ENCODE measurements at places on chromosomes 3 and 15.

DNA sequence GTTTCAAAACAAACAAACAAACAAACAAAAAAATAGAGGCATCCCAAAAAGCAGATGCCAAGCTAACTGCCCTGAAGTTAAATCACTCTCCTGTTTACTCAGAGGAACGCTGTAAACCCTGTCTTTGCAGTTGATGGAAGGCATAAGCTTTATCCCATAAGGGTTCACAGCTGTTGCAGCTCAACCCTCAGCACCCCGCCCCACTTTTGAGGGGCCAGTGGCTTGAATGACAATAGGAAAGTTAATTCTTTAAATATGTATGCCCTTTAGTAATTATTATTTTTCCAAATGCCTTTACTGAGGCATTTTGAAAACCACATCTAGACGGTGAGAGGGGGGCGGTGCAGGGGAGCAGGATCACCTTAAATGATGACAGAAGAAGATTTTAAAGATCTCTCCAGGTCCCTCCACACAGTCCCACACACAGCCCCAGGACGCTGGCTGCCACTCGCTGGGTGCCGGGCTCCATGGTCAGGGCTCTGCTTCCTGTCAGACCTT is 272.1 kb downstream of the FAM43A start:
- no peak for DNase-seq

DNA sequence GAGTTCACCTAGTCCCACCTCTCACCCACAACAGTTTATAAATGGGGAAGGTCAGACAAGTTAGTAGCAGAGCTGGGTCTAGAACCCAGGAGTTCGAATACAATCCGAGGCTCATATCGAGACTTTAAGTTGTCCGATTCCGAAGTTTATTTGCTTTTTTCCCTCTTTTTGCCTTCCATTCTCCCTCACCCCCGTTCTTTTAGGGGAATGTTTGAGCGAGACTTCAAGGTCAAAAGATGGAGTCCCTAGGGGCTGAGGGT is 7.3 kb downstream of the BCL6 start:
- no peak for DNase-seq

DNA sequence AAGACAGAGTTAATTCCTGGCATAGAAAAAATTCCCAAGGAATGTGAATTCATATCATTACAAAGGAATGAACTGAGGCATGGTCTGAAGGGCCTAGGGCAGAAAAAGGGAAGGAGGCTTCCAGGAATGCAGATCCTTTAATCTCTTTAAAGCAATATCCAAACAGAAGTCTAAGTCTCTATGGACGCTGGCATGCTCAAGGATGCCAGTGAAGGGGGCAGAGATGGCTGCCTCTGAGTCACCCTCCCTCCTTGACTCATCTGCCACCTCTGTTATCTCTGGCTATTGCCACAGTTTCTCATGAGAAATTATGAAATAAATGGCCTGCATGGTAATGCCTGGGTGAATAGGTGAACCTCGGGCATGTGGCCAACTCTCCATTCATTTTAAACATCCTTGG is 96.3 kb upstream of the BCL6 start:
- no peak for DNase-seq

DNA sequence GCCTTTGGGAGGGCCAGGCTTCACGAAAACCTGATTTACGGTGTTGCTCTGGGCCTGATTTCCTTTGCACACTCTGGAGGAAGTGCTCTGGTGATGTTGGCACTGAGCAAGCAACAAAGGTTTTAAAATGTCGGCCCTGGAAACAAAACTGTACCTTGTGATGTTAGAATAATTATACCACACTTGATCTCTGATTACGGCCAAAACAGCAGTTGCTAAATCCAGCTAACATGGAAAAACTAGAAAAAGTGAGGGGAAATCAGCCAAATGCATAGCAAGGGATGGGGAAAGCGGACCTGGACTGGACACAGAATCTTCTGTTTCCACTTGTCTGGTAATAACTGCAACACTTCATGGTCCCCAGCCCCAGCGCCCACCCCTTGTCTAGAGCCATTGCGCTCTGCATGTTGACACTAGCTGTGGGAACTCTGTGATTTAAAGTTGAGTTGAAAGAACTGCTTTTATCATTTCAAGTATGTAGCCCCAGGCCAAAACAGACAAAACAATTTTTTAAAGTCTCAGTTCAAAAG is 120.1 kb downstream of the VGLL4 start:
- no peak for DNase-seq

DNA sequence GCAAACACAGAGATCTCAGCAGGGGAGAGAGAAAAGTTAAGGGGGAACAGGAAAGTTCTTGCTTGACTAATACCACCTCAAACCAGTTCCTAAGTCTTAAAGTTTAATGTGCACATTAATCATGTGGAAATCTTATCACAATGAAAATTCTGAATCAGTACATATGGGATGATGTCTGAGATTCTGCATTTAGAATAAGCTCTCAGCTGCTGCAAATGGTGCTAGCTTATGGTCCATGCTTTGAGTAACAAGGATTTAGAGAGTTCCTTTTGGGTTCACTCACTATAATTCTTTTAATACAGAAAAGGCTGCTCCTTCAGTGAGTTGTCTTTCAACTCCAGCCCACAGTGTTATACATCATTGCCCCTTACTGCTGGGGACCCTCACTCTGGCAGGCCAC is 99.5 kb upstream of the THRB start:
- no peak for DNase-seq

DNA sequence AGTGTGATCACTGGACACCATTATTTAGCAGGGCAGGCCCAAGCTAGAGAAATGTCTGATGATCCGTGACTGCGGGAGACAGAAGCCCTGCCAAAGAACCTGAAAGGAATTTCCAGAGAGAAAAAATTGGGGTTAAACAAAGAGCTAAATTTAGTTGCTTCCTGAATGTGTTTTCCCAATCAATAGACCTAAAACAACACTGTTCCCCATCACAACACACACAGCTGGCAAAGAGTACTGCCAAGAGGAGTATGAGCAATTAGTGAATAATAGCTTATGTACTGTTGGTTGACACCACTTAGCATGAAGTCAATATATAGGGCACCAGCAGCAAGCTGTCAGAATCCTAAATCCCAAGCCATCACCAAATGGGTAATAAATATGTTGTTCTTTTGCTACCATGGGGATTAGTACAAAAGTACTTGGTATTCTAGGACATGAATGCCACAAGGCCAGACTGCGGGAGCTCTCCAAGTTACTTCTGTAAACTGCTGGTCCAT is 35.7 kb downstream of the CLK3 start:
- DNase-seq, result peak; percentile 55

GRCh38 chr3:182606905-182607504 is 186.3 kb upstream of the ATP11B start:
- no peak for DNase-seq

GRCh38 chr3:109132801-109133473 is 3.6 kb upstream of the C3orf85 start:
- no peak for DNase-seq

- DNase-seq, result no peak
Observed at GRCh38 chr15:59115047-59115446, 10.1 kb downstream of the CCNB2 start.

- DNase-seq, result no peak
Observed at GRCh38 chr3:46542801-46543201, 23.3 kb downstream of the LRRC2 start.

DNA sequence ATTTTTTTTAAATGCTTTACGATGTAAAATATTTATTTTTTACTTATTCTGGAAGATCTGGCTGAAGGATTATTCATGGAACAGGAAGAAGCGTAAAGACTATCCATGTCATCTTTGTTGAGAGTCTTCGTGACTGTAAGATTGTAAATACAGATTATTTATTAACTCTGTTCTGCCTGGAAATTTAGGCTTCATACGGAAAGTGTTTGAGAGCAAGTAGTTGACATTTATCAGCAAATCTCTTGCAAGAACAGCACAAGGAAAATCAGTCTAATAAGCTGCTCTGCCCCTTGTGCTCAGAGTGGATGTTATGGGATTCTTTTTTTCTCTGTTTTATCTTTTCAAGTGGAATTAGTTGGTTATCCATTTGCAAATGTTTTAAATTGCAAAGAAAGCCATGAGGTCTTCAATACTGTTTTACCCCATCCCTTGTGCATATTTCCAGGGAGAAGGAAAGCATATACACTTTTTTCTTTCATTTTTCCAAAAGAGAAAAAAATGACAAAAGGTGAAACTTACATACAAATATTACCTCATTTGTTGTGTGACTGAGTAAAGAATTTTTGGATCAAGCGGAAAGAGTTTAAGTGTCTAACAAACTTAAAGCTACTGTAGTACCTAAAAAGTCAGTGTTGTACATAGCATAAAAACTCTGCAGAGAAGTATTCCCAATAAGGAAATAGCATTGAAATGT is 15.6 kb downstream of the THBS1 start:
- no peak for DNase-seq

- DNase-seq, result no peak
Observed at GRCh38 chr3:65950340-65951326, 88.1 kb downstream of the MAGI1 start.

GRCh38 chr15:82165948-82166376 is 96.6 kb downstream of the EFL1 start:
- no peak for DNase-seq

DNA sequence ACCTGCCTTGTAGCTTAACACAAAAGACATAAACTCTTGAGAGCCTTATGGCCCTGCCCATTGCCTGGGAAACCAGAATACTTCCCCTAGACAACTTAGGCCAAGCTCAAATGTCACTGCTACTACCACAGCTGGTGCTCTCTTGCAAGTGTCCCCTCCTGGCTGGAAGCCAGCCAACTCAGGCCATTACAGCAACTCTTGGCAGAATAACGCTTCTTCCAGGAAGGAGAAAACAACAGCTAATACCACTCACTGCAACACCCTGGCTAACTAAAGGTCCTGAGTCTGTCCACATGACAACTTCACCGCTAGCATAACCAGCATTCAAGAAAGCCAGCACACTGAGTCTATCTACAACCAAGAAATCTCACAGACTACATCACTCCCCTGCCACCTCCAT is 5.1 kb upstream of the B4GALT4 start:
- no peak for DNase-seq

- no peak for DNase-seq
Observed at GRCh38 chr15:57495041-57495440, 96.7 kb upstream of the MYZAP start.

GRCh38 chr3:110180733-110181132 is 843.4 kb upstream of the DPPA4 start:
- no peak for DNase-seq
